ENCODE measurements at places on chromosomes 6 and 20.
A peak's percentile ranks its signal among the peaks of the same experiment; 100 is the strongest.

GRCh38 chr6:76124018-76124417 is 51.6 kb upstream of the IMPG1 start:
- DNase-seq: no peak

GRCh38 chr6:8904754-8905153 is 469.4 kb upstream of the SLC35B3 start:
- DNase-seq: no peak

- DNase-seq: no peak
Measured at GRCh38 chr20:47295129-47295813, 61.2 kb downstream of the ZMYND8 start.

- DNase-seq: no peak
Measured at GRCh38 chr6:155436981-155437749, 18.5 kb downstream of the NOX3 start.

DNA sequence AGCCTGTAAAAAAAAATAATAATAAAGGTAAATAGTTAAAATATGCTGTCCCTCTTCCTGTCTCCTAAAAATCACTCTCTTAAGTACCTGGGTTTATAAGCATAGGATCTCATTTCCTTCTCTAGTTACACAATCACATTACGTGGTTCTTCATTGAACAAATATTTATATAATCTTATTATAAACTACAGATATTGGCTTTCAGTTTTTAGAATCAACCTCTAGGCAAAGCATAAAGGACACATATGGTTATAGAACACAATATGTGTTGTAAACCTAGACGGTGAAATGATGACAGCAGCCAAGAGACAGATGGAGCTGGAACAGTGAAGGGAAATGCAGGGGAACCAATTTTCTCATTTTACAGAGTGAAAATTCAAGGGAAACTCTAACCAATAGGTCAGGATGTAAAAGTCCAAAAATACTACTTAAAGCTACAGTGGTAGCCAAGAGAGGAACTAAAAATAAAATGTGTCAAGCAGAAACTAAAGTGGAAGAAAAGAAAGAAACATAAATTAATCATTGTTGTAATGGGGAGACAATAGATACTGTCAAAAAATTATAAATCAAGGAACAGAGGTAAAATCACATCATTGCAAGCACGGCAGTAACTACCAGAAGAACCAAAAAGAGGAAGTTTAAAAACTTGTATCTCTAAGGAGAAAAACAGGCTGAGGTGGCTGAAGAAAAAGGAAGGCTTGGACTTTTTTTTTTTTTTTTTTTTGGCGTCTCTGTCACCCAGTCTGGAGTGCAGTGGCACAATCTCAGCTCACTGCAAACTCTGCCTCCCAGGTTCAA is 82.8 kb upstream of the CDYL start:
- no peak for DNase-seq

GRCh38 chr6:124967444-124967843 is 5.2 kb downstream of the RNF217 start:
- DNase-seq: no peak

- no peak for DNase-seq
Measured at GRCh38 chr6:140203661-140204147, 829.3 kb upstream of the CITED2 start.

GRCh38 chr20:43191946-43192863 is 2.5 kb upstream of the PTPRT start:
- DNase-seq: no peak

- no peak for DNase-seq
Measured at GRCh38 chr20:61253640-61254511, 1.8 kb downstream of the CDH4 start.

DNA sequence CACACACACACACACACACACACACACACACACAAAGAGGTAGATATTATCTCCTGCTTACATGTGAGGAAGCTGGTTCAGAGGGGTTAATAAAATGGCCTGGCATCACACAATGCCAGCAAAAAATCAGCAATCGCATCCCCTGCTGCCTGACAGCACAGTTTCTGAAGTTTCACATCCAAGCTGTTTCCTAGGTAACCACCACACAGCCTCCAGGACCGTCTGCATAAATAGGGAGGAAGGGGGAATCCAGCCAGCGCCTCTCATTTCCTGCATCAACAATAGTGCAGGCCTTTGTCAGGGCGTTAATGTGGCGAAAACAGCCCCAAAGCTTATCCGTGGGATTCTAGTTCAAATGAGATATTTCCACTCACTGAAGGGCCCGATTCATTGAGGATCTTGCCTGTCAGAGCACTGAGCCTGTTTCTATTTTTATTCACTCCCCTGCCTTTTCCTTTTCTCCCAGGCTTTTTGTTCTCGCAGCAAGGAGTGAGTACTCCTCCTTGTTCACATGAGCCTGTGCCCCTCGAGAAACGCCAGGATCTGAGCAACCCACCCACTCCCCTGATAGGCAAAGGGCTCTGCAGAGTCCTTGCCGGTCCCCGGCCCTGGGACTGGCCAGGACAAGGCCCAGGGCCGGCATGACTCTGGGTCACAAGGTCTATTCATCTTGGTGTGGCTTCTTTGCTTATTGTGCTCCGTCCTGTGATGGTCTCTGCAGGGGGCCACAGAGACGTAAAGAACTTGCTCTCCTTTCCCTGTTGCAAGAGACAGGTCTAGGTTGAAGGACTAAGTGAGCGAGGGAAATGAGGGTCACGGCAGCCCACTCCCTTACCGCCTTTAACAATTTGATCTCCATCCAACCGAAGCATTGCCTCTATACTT is 32.7 kb downstream of the TUBB2B start:
- DNase-seq: no peak

DNA sequence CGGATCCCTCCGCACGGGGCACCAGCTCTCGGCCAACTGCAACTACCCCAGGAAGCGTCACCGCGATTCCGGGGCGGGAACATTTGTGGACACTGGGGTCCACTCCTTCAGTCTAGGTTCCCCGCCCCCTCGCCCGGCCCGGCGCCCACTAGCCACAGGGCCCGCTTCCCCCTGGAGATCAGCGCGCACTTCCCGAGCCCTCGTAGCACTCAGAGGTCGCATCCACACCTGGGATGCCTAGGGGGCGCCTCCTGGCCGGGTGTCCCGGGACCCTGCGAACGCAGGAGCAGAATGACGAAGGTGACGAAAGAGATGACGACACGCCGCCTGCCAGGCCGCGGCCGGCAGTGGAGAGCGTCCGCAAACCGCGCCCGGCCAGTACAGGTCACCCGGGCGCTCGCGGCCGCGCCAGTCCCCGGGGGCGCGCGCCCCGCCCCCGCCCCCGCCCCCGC is 309 bp upstream of the AIG1 start:
- DNase-seq: peak; percentile 88

GRCh38 chr6:33976437-33977360 is 169.2 kb downstream of the GRM4 start:
- no peak for DNase-seq

DNA sequence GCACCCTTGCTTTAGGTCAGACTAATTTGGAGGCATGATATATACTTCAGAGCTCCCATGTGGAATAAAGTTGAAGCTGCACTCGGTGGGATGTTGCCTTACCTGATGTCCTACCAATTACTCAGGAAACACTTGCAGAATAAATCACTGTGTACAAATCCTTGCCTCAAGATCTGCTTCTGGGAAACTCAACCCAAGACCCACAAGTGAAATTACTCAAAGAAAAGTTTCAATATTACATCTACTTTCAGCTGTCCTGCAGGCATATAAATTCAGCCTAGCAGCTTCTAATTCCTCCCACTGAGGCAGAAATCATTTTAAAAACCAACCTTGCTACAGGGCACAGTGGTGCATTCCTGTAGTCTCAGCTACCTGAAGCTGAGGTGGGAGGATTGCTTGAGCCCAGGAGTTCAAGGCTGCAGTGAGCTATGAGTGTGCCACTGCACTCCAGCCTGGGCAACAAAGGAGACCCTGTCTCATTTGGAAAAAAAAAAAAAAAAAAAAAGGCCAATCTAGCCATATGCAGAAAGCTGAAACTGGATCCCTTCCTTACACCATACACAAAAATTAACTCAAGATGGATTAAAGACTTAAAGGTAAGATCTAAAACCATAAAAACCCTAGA is 20.7 kb upstream of the DCDC2 start:
- no peak for DNase-seq

DNA sequence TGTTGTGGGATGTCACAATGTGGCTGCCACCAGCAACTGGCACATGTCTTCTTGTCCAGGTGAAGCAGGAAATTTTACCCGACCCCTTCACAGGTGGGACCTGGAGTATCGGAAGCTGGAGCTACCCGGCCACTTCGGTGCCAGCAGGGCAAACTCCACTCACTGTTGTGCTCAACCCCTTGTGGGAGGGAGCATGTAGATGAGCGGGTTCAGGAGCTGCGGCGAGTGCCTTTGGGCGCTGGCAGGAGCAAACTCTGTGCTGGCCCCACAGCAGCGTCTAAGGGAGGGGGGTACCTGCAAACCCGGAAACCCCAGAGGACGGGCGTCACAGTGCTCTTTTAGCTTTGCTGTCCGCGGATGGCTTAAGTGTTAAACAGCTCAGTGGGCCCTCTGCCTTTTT is 20.7 kb upstream of the SULF2 start:
- no peak for DNase-seq

- DNase-seq: no peak
Measured at GRCh38 chr20:15609921-15610320, 963.3 kb downstream of the KIF16B start.
